ENCODE measurements at places on chromosomes 1 and 21.

- DNase-seq = no peak
Observed at GRCh38 chr1:12168451-12169160, 1.8 kb downstream of the TNFRSF1B start.

DNA sequence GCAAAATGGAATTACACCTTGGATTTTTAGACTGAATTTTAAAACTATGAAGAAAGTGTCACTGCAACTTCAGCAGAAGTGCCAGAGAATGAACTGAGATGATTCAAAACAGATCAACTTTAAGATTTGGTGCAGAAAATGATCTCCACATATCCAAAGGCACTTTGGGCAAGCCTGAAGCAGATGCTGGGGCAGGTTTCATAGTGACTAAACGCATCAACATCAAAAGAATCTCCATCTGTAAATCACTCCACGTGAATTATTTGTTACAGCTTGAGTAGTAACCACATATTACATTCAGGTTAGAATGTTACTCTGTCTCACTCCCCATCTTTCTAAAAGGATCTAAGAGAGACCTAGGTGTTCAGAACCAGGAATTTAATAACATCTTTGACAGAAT is 329.0 kb upstream of the ESRRG start:
- no peak for DNase-seq

DNA sequence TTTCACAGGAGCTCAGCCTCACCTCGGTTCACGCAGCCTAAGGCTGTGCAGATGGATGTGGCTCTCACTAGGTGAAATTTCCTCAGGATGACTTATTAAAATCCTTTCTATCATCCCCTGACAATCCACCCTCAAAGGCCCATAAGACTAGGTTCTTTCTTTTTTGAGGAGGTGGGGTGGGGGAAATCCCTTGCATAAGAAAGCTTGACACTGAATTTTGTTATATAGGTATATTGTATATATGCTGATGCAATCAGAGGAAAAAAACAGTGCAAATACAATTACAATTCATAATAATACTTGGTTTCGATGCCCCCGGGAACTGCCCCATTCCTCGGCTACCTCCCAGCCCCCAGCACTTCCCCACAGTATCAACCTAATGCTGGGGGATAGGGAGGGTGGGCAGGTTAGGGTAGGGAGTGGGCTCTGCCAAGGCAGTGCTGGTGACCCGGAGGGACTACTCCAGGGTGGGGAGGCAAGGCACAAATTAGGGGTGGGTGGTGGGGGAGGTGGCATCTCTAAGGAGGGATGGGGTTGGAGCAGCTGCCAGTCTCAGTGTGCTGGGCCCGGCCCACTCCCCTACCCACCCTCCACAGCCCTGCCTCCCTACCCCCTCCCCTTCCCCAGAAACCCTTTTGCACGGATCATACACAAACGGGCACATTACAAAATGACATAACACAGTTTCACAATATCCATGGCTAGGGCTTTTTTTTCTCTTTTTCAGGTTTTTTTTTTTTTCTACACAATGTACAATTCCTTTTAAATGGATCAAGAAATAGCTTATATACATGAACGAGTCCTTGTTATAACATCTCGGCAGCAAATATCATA is 30.9 kb downstream of the SLC27A3 start:
- DNase-seq = no peak

DNA sequence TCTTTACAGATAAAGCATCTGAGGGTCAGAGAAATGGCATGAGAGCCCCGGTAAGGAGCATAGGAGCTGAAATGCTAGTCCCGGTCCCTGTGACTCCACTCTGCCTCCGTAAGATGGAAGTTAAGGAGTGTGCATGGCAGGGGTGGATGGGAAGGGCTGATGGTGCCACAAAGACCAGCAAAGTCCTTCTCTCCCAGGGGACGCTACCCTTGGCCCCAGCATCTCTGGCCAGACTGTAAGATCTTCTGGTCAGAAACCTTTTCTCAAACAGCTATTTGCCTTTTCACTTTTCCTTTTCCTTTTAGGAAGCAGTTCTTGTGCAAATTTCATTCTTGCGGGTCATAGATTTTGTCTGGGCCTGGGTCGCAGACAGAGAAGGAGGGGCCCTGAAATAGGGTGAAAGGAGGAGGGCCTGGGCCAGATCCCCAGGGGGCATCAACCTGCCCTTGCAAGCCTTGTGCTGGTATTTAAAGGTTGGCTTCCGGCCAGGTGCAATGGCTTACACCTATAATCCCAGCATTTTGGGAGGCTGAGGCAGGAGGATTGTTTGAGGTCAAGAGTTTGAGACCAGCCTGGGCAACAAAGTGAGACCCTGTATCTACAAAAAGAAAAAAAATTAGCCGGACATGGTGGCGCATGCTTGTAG is 14.4 kb upstream of the EPS8L3 start:
- DNase-seq = no peak

- DNase-seq = no peak
Observed at GRCh38 chr1:235675152-235675890, 25.7 kb upstream of the GNG4 start.

- no peak for DNase-seq
Observed at GRCh38 chr1:206573319-206573718, 38.9 kb downstream of the EIF2D start.

GRCh38 chr1:159591981-159592380 is 4.4 kb downstream of the APCS start:
- no peak for DNase-seq

DNA sequence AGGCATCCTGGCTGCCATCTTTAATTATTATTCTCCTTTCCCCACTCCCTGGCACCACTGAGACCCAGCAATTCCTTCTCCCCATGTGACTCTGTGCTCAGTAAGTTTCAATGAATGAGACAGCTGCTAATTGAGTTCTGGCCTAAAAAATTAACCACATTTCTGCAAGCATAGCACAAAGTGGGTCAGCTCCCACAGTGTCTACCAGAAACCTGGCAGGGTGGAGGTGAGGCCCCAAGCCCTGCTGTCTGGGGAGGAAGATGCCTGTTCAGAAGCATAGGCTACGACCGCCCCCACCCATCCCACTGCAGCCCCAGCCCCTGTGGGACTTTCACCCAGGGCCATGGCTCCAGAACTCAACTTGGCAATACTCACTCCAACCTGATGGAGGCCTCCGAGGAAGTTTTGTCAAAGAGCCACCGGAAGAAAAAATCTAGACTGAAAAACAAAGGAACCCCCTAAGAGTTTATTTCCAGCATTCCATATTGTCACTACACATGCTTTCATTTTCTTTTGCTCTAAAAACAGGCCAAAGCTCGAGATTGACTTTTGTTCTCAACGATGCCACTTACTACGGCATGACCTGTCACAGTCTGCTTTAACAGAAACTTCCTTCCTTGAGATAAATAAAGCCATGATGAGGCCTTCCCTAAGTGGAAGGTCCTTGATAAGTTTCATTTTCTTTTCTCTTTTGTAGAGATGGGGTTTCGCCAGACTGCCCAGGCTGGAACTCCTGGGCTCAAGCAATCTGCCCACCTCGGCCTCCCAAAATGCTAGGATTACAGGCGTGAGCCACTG is 26.5 kb downstream of the TMEM63A start:
- no peak for DNase-seq

DNA sequence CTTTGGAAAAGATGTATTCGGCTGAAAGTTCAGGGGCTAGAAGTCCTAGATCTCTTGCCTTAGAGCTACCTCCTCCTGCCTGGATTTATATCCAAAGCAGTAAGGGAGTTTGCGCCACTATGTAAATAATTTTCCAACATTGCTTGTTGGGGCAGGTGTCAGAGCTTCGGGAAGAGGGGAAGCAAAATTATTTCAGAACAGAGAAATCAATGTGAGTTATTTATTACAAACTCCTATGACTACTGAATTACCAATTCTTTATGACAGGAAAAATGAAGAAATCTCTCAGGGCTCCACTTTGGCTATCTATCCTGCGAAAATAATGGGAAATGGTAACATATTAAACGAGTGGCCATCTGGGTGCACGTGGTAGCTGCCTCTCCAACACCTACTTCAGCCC is at the start of gene CRP:
CRP (minus strand) TSS at position 61 of the 400 bp plus-strand sequence. CDS start 104 bp downstream, outside the sequence.
- no peak for DNase-seq

DNA sequence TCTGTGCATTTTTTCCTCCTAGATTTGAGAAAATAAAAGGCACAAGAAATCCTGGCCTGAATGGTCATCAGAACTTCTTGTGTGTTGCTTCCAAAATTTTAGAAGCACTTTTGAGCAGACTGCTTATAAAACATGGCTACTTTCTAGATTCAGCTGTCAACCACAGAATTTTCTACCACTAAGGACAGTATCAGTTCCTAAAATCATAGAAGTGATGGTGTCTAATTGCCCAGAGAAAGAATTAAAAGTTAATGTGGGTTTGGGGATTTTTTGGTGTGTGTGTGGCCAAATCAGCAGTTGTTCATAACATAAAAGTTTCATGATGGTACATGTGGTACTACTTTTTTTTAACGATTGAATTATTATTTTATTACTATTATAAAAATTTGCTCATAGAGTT is 171.4 kb upstream of the SNX7 start:
- no peak for DNase-seq

DNA sequence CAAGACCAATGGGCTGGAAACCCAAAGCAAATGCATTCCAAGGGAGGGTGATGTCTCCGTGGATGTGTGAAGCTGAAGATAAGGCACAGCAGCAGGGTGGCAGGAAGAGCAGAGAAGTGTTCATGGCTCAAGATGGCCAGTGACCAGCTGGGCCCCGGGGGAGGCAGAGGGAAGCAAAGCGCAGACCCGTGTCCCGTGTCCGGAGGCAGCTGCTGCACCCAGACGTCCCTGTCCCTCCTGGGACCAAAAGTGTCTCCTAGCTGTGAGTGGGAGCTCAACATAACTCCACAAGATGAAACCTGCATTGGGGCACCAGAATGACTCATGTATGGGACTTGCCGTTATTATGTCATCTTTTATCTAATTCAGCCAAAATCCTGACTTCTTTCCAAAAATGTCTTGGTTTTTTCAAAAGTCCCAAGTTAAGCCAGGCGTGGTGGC is 118.2 kb downstream of the RIPK4 start:
- DNase-seq = no peak

DNA sequence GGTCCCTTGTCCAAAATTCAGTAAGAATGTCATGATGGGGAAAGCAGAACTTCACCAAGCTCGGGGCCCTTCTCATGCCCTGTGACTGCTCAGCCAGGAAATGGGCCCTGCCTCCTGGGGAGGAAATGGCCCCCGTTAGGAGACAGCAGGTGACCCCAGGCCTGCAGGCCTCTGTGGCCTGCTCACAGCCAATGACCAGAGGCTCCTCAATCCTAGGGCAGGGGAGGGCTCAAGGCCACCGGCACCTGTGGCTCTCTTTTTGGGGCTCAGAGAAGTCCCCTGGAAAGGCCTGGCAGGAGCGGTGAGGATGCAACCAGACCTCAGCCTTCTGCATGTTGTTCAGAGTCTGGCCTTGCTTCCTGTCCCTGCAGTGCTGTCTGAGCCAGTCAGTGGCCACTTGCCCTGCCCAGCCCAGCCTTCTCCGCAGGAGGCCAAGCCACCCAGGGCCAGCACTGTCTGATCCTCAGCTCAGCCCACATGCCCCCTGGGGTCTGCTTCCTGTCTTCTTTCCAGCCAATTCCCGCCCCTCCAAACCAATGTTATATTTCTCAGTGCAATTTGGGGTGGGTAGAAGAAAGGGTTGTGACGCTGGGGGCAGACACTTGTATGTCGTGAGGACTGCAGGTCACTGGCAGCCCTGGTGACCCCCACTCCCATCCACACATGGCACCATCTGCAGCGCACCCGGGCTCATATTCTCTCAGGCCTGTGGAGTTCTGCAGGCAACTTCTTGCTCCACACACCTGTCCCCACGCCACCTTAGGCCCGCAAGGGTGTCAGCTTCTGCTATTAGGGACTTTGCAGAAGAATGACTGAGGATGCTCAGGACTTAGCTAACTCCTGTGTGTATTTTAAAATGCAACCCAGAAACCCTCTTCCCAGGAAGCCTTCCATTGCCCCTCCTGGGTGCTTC is 83.6 kb downstream of the ITPKB start:
- no peak for DNase-seq

GRCh38 chr1:19654386-19654785 is 10.3 kb downstream of the NBL1 start:
- DNase-seq = no peak

- peak; percentile 50 for DNase-seq
Observed at GRCh38 chr1:233394860-233395717, 67.6 kb downstream of the MAP3K21 start.

- DNase-seq = no peak
Observed at GRCh38 chr1:33008051-33008914, 28.4 kb downstream of the AK2 start.

GRCh38 chr1:32005522-32005921 is 8.1 kb upstream of the KHDRBS1 start:
- no peak for DNase-seq

GRCh38 chr1:96164053-96164452 is 557.5 kb upstream of the PTBP2 start:
- DNase-seq = no peak

GRCh38 chr21:45390831-45391742 is 13.9 kb upstream of the COL18A1 start:
- DNase-seq = no peak

- DNase-seq = no peak
Observed at GRCh38 chr1:44239331-44239960, 26.2 kb downstream of the DMAP1 start.

GRCh38 chr1:187936667-187937066 is 1107.9 kb downstream of the PLA2G4A start:
- DNase-seq = no peak

DNA sequence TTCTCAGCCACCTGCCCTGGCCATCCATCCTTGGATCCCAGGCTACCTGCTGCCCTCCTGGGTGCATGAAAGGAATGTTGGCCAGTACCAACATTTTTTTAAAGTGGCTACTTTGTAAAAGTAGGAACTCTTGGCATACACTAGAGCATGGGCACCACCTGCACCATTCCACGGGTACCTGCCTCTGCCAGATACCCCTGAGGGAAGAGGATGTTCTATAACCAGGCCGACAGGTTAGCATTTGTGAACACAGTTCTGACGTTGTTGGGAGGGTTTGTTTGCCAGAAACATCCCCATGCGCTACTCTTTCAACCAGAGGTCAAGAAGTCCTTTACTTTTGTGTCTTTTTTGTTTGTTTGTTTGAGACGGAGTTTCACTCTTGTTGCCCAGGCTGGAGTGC is 43.0 kb downstream of the EVA1C start:
- no peak for DNase-seq

DNA sequence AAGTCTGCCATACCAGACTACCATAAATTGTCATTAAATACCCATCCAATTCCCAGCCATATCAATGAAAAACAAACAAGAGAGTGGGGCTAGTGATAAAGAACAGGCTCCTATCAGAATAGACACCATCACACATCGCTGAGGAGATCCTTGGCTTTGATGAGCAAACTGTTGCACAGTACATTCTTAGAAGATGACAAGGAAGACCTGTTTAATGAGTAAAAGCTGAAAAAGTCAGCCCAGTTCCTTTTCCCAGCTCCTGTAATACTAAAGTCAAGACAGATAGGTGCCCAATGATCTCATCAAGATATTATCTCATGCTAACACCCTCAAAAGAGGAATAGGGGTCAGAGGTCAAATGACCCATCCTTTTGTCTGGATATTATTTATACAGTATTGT is 164.5 kb upstream of the COA6 start:
- DNase-seq = no peak

DNA sequence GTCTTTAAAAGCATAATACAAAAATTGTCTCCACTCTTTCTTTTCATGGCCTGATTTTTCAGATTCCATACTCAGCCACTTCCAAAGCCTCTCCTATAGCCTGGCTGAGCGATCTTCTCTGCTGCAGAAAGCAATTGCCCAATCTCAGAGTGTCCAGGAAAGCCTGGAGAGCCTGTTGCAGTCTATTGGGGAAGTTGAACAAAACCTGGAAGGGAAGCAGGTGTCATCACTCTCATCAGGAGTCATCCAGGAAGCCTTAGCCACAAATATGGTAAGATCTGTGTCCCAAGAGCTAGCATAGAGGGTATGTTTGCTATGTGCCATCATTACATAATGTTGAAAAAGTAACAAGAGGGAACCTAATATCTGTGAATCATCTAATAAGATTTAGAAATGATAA is 130.7 kb upstream of the BMP8A start:
- DNase-seq = no peak

All from GM10248 (cell line).